ENCODE measurements at places on chromosomes 7 and 10. TPM values are rescaled to one million over a fixed set of nuclear protein-coding genes. Genes with fewer than 3 reads are reported as not detected.

The TACC2 gene
- 91.1 TPM for total RNA-seq

The PPP1R9A gene
- 5.7 TPM for total RNA-seq

The PTN gene
- not detected for total RNA-seq

The C7orf33 gene
- not detected for total RNA-seq

The TMEM139 gene
- 1.2 TPM for total RNA-seq

The AVPI1 gene
- 110 TPM for total RNA-seq

The EPO gene
- total RNA-seq: not detected

The SEMA4G gene
- total RNA-seq: 7.2 TPM

Data from A549 treated with DMSO at 1 μM for 4 hours (cell line).